ENCODE measurements at places on chromosomes 4 and X.
A peak's percentile ranks its signal among the peaks of the same experiment; 100 is the strongest.

- DNase-seq: no peak
Observed at GRCh38 chrX:66872771-66873170, 233.9 kb upstream of the EDA2R start.

- no peak for DNase-seq
Observed at GRCh38 chr4:161952382-161952781, 211.4 kb downstream of the FSTL5 start.

DNA sequence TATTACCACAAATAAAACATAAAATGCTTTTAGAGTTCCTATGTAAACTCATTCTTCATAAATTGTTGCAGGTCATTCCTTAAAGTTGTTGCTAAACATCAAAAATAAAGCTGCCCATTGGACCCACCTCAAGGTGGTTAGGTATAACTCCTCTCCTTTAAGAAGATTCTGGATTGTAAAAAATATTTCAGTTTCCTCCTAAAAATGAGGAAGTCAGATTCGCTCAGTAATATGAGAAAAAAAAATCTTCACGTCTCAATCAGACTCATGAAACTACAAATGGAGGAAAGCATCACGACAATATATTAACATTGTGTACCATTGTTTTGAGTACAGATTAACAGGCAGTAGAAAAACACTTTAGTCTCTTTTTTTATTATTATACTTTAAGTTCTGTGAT, 105.9 kb downstream of the DDX60 start:
- no peak for DNase-seq

GRCh38 chr4:169179609-169180521, 90.9 kb downstream of the SH3RF1 start:
- DNase-seq: no peak

GRCh38 chrX:148500423-148501385, at the start of gene AFF2:
Gene AFF2 (plus strand): TSS chrX:148500617. CDS start chrX:148501098, 481 bp downstream.
- peak; percentile 45 for DNase-seq

DNA sequence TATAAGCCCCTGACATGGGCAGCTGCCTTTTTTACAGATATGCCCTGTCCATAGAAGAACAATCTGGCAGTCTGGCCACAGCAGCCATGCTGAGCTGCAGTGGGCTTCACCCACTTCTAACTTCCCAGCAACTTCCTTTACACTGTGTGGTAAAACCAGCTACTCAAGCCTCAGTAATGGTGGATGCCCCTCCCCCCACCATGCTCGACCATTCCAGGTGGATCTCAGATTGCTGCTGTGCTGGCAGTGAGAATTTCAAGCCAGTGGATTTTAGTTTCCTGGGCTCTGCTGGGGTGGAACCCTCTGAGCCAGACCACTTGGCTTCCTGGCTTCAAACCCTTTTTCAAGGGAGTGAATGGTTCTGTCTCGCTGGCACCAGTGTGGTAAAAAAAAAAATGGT, 355.9 kb upstream of the EDA2R start:
- no peak for DNase-seq

- no peak for DNase-seq
Observed at GRCh38 chrX:103562801-103563200, 22.5 kb upstream of the TCEAL4 start.

DNA sequence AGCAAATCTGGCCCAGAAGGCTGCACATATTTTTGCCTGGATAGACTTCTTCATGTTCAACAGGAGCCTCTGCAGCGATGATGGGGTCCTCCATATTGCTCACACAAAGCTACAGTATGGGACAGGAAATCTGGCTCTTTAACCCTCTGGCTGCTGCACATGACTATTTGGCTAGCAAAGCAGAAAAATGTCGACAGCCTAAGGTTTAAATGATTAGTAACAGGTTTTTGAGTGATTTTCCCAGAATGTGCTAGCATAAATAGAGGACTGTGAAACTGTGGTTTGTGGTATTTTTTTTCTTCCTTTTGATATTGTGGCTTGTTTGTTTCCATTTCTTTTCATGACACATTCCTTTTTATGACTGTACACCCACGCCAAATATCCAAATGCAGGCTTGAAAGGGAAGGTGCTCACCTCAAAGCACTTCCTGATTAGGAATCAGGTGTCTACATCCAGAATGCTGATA, 120.2 kb upstream of the GK2 start:
- DNase-seq: no peak

DNA sequence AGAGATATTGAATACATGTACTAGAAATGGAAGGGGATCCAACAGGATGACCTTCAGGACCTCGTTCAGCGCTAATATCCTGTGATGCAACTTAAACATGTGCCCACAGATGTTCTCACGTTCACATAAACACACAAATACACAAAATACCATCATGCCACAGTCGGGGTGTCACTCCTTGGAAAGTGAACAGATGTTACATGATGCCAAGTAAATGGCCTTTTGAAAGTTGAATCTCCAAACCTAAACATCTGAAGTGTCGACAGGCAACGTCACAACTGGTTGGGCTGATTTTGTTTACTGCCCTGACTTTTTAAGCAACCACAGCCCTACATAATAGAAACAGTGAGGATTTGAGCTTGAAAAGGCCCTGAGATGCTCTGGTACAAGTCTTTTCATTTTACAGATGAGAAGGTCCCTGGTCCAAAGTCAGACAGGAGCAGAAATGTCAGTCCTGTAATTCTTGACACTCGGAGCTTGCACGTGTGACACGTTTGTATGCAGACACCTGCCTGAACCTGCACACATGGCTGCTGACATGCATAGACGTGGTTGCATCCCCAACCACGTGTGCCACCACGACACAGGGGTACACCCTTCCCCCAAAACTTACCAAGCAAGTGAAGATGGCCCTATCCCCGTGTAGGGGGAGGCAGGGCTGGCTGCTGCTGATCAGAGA, 23.5 kb upstream of the BCORL1 start:
- DNase-seq: no peak

- no peak for DNase-seq
Observed at GRCh38 chr4:139890816-139891215, 225.2 kb downstream of the MGST2 start.

- peak; percentile 36 for DNase-seq
Observed at GRCh38 chrX:1582686-1583437, 8.5 kb upstream of the AKAP17A start.

- no peak for DNase-seq
Observed at GRCh38 chr4:2248821-2249261, 6.9 kb upstream of the HAUS3 start.

- DNase-seq: no peak
Observed at GRCh38 chr4:8107146-8107657, 51.4 kb downstream of the ABLIM2 start.
